ENCODE measurements at places on chromosomes 5 and 9. TPM values are rescaled to one million over a fixed set of nuclear protein-coding genes. Genes with fewer than 3 reads are reported as not detected.

GDF9 gene
- total RNA-seq, result 2.3 TPM

SCAMP1 gene
- 129 TPM for total RNA-seq

RANBP17 gene
- 21.5 TPM for total RNA-seq

RPP25L gene
- 17.8 TPM for total RNA-seq

TMEFF1 gene
- total RNA-seq, result 20.8 TPM

PCDHB5 gene
- 7.7 TPM for total RNA-seq

WWC1 gene
- 65.2 TPM for total RNA-seq

PCDHGA6 gene
- 15.7 TPM for total RNA-seq

TMEM215 gene
- not detected for total RNA-seq

GADD45G gene
- total RNA-seq, result 10.9 TPM

SLC23A1 gene
- not detected for total RNA-seq

EQTN gene
- total RNA-seq, result not detected

PLPP7 gene
- 24.4 TPM for total RNA-seq

EMB gene
- 8.7 TPM for total RNA-seq

F2RL1 gene
- total RNA-seq, result 0.70 TPM

RFESD gene
- 5.4 TPM for total RNA-seq
